ENCODE measurements at places on chromosomes 11 and 22. TPM values are rescaled to one million over a fixed set of nuclear protein-coding genes. Genes with fewer than 3 reads are reported as not detected.

DNA sequence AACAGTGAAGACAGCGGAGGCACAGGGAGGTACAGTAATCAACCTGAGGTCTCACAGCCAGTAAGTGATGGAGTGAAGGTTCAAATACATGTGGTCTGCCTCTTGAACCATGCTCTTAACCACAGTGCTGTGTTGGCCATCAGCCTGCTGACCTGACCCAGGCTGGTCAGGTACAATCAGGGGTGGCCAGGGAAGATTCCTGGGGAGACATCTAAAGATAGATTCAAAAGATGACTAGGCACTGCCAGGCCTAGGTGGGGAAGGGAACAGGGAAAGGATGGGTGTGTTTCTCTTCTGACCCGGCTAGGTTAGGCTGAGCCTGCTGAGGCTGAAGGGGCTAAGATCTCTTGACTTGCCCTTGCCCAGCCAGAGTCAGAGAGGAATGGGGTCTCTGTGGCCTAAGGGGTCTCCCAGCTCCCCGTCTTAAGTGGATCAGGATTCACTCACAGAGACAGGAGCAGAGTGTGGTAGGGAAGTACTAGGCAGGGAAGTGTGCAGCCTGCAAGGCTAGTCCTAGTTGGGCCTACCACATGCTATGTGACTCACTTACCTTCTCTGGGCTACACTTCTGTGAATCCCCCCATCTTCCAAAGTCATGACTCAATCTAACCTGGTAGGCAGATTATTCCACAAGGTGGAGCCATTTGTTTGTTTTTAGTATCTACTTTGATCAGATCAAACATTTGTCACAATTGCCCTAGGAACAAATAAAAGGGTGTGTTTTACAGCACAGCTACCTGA, 10.4 kb upstream of the SREBF2 start:
- DNase-seq = peak; percentile 74

- no peak for DNase-seq
These were observed 29.6 kb downstream of the AMPD3 start for GRCh38 chr11:10484461-10485180.

DNA sequence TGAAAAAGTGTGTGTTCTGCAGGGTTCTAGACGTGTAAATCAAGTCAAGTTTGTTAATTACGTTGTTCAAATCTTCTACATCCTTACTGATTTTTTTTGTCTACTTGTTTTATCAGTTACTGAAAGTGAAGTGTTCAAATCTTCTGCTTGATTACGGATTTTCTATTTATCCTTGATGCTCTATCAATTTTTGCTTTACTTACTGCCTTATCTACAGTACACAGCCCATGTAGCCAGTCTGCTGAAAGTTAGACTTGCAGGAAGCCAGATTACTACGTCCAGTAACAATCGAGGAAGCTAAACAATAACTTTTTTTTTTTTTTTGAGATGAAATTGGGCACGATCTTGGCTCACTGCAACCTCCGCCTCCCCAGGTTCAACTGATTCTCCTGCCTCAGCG, 15.6 kb upstream of the C11orf24 start:
- no peak for DNase-seq

GRCh38 chr11:134654161-134654915, 242.3 kb upstream of the B3GAT1 start:
- DNase-seq = no peak

DNA sequence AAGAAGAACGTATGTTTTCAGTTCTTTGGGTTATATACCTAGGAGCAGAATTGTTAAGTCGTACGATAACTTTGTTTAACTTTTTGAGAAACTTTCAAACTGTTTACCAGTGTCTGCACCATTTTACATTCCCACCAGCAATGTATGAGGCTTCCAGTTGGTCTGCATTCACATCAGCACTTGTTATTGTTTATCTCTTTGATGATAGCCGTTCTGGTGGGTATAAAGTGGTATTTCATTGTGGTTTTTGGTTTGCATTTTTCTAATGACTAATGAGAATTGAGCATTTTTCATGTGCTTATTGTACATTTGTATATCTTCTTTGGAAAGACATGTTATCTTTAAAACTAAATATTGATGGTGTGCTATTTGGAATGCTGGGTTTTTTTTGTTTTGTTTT, 59.8 kb downstream of the KDM2A start:
- DNase-seq = no peak

Gene CLTCL1
- 4.2 TPM for total RNA-seq
